ENCODE measurements at places on chromosomes 7 and 10.
A peak's percentile ranks its signal among the peaks of the same experiment; 100 is the strongest.

- no peak for DNase-seq
Measured at GRCh38 chr7:100649826-100650565, 6.3 kb downstream of the ACTL6B start.

DNA sequence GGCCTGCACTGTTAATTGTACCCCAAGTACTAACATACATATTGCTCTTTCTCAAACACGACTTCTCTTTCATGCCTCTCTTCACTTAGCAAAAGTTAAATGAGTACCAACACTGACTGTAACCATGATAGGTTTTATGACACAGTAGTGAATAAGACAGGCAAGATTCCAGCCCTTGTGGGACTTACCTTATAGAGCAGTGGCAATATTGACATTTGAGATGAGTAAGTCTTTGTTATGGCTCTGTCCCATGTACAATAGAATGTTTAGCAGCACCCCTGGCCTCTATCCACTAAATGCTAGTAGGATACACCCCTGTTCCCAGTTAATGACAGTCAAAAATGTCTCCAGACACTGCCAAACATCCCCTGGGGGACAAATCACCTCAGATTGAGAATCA lies 11.9 kb upstream of the COL1A2 start:
- no peak for DNase-seq

DNA sequence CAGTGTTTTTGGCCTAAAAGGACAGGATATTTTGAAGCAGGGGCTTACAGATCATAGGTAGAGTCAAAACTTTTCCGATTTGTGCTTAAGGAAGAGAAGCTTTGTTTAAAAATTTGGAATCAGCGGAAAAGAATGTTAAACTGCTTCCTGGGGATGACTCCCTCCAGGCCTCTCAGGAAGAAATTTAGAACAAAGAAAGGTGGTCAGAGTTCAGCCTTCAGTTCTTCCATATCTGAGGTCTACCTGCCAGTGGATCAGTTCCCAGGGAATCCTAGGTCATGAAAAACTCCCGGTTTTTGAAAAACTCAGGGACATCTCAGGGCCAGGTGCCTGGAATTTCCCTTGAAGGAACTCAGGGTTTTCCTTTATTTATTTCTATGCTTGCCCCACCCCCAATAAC lies 100.3 kb downstream of the MCU start:
- no peak for DNase-seq

DNA sequence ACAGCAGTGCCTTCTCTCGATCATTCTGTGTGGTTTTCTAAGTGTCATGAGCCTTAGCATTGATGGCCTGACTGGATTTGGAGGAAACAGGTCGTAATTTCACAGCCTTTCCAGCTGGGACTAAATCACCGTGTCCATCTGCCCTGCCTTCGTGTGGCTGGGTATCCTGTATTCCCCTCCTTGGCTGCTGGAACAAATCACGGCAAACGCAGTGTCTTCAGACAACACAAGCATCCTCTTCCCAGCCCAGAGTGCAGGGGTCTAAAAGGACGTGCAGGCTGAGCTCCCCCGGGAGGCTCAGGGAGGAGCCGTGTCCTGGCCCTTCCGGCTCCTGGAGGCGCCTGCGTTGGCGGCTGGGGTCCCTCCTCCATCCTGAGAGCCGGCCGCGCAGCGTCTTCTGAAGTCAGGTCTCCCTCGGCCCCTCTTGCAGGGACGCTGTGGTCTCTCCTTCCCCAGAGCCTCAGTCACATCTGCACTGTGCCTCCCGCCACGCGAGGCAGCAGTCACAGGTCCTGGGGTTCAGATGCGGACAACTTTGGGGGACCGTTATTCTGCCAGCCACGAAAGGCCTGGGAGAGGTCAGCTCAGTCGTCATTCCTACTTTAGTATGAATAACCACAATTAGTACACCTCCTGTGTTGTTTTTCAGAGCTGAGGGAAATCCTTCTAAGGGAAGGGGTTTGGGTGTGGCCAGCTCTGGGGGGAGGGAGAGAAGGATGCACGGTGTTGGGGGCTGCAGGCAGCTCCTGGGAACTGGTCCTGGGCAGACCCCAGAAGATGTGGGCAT lies 41.1 kb downstream of the FAM20C start:
- DNase-seq = no peak

- peak; percentile 16 for DNase-seq
Measured at GRCh38 chr10:23158370-23158769, 33.7 kb upstream of the PTF1A start.

- no peak for DNase-seq
Measured at GRCh38 chr7:40541336-40541735, 406.5 kb downstream of the SUGCT start.

GRCh38 chr10:124345521-124345920 lies 73.2 kb downstream of the OAT start:
- no peak for DNase-seq

DNA sequence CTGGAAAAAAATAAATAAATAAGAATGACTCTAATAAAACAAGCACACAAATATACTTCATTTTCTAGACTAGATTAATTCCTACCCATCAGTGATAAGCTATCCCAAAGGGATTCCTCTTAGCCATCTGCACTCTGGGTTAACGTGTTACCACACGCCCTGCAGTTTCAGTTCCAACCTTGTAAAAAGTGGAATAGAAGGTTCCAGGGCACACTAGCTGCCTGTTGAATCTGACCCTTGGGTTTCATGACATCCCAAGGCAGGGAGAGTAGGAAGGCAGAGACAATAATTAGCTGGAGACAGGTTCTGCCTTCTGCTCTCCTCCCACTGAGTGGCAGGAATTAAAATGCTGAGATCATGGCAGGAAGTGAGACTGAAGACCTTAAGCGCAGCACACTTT lies 33.5 kb downstream of the SLC37A3 start:
- peak; percentile 6 for DNase-seq

DNA sequence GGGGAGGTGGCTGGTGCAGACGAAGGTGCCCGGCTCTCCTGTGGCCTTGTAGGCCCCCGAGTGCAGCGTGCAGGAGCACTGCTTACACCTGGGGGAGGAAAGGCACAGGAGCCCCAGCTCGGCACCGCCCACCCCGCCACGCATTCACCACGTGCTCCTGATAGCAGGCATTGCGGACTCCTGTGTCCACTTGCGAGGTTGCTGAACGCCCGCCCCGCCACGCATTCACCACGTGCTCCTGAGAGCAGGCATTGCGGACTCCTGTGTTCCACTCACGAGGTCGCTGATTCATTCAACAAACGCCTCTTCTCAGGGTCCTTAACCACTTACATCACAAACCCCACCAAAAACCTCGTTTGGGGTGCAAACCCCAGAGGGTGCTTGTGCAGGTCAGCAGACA lies 13.9 kb downstream of the MICALL2 start:
- no peak for DNase-seq

- no peak for DNase-seq
Measured at GRCh38 chr7:133275008-133275407, 22.1 kb downstream of the EXOC4 start.

- DNase-seq = no peak
Measured at GRCh38 chr10:42422911-42423310, 215.5 kb downstream of the ZNF33B start.

DNA sequence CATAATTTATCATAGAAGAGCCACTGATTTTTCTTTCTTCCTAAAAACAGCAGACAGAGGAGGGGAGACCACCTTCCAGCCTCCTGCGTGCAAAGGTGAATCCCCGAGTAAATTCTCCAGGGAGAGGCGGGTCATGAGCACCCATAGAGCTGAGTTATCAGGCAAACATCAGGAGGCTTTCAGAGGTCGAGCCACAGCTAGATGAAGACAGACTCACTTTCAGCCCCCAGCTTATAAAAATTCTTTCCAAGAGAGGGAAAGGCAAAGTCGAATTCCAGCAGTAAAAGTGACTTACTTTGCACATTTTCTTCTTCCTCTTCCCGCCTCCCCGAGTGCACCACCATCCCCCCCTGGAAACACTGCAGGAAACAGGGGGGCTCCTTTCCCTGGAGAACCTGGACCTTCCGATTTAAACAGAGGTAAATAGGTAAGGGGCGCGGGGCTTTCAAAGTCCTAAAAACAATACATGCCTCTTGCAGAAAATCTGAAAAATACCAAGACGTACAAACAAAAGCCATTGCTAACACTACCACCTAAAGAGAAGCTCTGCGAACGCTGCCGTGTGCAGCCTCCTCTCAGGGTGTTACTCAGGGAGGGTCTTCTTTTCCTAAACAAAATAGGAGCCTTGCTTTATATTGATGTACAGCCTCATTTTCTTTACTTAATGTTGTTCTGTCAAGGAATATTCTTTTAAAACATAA lies 163.8 kb downstream of the SVIL start:
- no peak for DNase-seq

DNA sequence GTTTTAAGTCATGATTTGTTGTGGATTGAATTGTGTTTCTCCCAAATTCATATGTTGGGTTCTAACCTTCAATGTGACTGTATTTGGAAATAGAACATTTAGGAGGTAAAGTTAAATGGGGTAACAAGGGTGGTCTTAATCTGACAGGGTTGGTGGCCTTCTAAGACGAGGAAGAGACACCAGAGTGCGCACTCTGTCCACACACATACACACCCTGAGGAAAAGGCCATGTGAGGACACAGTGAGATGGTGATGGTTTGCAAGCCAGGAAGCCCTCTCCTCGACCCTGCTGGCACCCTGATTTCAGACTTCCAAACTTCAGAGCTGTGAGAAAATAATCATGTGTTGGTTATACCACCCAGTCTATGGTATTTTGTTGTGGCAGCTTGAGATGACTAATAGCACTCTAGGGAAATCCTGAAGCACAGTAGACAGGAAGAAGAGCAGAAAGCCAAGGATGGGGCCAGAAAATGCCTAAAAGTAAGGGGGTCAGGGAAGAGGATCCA lies 28.0 kb upstream of the SEM1 start:
- DNase-seq = no peak

- DNase-seq = no peak
Measured at GRCh38 chr7:135799881-135800280, 51.3 kb upstream of the FAM180A start.

DNA sequence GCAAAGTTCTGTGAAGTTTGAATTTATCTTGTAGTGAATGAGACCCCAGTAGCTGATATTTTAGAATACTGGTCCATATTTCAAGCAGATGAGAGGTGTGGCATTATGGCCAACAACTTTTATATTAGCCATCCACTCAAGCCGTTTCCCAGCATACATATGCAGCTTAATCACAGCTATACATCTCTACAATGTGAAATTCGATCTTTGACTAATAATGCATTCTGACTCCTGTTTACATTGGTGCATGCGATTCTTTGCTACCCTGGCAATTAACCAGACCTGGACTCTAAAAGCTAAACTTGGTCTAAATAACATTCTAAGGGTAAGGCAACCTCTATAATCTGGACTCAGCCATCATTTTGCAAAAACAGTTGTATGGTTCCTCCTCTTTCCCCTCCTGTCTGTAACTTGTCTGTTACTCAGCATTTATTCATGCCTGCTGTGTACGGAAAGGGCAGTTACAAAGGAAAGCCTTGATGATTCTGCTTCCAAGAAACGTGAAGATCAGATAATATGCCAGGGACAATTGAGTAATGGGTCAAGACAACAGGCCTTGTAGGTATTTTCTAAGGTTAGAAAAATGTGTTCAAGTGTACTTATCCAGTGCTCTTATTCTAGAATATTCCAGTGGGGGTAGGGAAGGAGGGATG lies 50.6 kb downstream of the PNLIPRP2 start:
- no peak for DNase-seq

DNA sequence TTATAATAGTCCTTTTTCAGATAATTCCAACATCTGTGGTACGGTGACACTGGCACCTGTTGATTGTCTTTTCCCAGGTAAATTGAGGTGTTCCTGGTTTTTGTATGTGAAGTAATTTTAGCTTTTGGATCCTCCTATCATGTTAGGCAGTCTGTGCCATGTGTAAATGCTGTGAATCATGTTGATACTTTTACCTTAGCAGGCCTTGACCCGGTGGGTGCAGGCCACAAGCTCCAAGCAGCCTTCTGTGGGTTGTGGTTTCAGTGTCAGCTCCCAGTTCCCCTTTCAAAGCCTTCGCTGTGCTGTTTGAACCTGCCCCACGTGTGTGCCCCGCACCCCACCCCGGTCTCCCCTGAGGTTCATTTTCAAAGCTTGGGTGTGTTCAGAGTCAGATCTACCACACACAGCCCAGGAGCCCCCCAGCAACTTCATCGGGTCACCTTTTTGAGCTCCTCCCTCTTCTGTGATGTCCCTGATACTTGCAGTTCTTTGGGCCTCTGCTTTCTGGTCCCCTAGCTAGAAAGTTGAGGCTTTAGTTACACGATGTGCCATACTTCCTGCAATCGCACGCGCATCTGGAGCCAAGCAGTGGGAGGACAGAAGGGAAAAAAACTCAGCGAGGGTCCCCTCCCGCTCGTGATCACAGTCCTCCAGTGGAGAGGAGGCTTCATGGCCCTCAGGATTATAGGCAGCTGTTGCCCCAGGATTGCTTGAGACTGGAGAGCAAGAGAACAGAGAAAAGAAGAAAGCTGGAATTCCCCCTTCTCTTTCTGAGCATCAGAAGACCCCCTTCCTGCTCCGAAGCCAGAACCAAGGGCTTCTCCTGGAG lies 8.7 kb upstream of the BHLHA15 start:
- DNase-seq = no peak

DNA sequence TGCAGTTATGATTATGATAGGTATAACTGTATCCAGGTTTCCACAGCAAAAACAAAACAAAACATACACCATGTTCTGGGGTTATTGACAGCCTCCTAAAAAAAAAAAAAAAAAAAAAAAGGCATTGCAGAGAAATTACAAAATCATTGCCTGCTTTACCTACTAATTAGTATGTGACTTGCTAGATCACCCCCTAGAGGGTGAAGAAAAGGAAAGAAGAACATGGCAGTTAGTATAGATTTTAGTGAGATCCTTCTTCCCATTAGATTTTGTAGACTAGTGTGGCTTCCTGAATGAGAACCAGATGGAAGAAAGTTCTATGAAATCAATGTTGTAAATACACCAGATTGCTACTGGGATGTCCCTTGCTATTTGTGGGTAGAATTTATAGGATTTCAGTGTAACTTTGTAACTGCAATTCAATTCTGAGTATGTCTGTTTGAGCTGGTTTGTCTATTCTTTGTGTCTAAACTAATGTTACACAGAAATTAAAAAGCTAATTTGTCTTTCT lies 24.0 kb upstream of the AGBL3 start:
- DNase-seq = no peak

DNA sequence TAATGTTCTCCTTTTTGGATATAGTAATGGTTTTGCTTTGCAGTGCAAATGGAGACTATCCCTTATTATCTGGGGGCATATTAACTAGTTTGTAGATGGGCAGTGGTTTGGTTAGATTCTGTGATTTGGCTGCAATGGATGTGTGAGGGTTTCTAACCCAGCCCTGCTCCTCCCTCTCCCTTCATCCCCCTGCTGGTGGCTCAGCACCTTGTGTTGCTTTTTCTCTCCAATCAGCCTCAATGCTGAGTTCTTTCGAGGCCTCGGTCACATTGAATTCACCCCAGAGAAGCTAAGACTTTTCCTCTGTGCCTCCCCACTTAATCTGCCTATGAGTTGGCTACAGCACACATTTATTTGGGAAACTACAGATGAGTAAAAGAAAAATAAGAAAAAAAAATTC lies 120.0 kb downstream of the MALRD1 start:
- no peak for DNase-seq
